Spinal cord (tissue), 10 donors: ENCODE measurements at places on chromosomes 16 and 17. TPM values are rescaled to one million over a fixed set of nuclear protein-coding genes. Genes with fewer than 3 reads are reported as not detected.

DNA sequence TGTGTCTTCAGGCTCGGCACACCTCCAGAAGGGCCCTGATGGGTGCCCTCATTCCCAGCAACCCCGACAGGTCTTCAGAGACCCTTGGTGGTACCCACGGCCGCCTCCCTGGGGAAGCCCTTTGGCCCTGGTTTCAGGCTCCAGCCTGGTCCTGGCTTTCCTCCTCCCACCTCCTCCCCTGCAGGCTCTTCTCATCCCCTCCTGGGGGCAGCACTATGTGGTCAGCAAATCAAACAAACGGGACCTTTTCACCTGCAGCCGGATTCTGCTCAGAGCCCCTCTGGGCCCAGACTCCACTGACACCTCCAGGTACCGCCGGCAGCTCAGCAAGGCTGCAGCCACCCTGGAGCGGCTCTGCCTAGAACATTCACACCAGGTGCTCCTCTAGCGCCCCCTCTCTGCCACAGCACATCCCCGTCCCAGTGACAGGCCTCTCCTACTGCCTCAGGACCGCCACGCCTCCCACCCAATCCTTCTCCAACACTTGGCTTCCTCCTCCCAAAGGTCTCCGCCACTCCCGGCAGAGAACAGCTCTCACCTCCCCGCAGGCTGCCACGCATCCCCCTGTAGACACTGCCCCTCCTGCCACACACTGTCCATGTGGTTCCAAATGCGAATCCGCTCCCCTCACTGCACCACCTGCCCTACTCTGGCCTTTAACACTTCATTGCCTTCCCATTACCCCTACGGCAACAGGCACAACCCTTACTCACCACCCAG lies 12.0 kb downstream of the CORO7 start:
- peak; percentile 24 for DNase-seq

Gene AATK
- 94.4 TPM for total RNA-seq

Gene MT3
- total RNA-seq = 32.5 TPM

Gene KRTAP9-8
- not detected for total RNA-seq

Gene KRTAP2-1
- not detected for total RNA-seq

GRCh38 chr17:61805399-61805798 lies 57.9 kb downstream of the BRIP1 start:
- no peak for DNase-seq

GRCh38 chr16:89700649-89701424 lies 668 bp downstream of the SPATA2L start:
- DNase-seq = peak; percentile 56

Gene CARD14
- 0.28 TPM for total RNA-seq

GRCh38 chr17:65553009-65553645 lies 8.3 kb downstream of the AXIN2 start:
- no peak for DNase-seq
